Central memory CD8-positive, alpha-beta T cell (primary cell): ENCODE measurements at places on chromosomes 4 and X.

DNA sequence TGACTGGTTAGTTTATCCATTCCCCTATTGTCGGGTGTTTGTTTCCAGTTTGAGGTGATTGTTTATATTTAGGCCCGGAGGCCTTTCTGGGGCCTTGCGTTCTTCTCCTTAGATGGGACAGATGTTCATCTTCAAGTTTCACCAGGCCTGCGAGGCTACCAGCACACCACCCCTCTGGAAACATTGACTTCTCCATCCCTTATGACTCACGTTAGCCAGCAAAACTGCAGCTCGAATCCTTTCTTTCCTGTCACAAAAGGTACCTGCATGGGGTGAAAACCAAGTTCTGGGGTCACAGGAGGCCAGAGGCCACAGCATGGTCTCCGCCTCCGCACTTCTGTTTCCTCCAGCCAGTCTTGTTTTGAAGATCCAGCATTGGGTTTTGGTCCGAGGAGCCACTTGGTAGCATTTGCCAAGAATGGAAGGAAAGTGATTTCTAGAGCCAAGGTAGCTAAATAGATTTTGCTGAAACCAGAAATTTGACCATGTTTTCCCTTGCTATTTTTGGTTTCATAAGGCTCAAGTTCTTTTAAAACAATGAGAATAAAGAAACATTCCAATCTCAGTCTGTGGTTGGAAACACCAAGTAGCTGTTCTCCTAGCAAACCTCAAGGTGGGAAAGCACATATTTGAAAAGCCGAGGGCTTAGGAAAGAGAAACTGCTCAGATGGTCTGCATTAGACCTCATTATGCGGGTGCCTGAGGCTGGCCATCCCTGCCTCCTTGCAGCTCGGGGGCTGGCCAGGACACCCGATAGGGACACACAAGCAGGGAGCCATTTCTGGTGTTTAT is 5.6 kb downstream of the NYX start:
- no peak overlapping the region for H3K27ac ChIP-seq
- H3K27me3 ChIP-seq: no peaks in the 10 kb centered on the region
- no peak overlapping the region for H3K4me3 ChIP-seq
- DNase-seq: no peak
- no peaks in the 10 kb centered on the region for H3K36me3 ChIP-seq

DNA sequence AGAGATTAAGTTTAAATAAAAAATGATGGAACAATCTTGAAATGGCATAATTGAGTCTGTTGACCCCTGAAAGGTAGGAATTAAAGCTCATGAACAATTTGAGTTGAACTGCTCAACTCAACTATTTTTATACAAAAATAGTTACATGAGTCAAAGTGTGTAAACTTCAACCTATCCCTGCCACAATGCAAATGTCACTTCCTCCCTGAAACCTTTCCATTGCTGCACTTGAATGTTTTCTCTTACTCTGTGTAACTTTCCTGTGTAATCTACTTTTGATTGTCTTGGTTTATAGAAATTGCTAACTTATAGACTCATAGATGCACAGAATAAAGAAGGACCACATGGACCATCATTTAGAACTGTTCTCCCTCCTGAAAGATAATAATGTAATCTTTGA is 218.5 kb downstream of the GBA3 start:
- no peak for DNase-seq
- H3K27me3 ChIP-seq: no peaks in the 10 kb centered on the region
- no peak overlapping the region for H3K4me3 ChIP-seq
- H3K4me1 ChIP-seq: no peaks in the 10 kb centered on the region

DNA sequence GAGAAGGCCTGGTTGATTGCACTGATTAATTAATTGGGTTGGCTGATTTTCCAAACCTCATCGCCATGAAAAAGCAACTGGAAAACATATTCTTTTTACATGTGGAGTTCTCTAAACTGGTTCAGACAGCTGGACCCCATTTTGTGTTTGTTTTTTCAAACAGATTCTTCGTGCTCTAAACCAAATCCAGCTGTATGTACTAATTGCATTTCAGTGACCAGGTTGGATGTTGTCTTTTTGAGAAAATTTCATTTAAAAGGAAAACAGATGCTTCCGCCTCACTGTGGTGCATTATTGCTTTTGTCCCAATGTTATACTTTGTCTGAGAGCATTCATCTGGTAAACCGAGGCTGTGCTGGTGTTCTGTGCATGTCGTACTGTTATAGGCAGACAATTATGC is 67.8 kb upstream of the LNX1 start:
- H3K27me3 ChIP-seq: peaks cover 25% of the 10 kb centered on the region
- H3K4me3 ChIP-seq: no peak overlapping the region
- no peaks in the 10 kb centered on the region for H3K36me3 ChIP-seq
- no peaks in the 10 kb centered on the region for H3K4me1 ChIP-seq
- no peak overlapping the region for H3K27ac ChIP-seq

DNA sequence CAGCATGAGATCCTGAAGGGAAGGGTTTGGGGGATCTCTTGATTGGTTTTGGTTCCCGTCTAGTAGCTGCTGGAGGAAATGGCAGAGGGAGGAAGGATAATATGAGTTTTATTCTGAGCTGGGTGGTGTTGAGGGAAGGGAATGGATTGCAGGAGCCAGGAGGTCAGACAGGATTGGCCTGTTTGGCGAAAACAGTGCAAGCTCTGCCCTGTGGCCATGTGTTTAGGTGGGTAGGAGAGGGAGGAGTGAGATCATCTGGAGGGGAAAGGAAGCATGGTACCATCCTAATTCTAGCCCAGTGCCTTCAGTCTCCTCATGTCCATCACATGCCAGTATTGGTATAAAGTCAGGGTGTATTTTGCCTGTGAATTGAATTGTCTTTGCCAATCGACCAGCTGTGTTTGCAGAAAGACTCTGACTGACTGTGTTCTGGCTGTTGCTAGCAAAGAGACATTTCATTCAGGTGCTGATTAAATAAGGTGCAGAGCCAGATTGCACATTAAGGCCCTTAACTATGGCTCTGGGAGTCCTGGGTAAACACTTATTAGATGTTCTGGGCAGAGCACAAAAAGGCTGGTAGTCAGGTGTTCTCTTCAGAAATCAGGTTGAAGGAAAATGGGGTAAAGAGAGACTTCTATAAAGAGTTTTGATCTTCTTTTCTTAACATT is 10.0 kb downstream of the TMEM164 start:
- H3K27me3 ChIP-seq: no peaks in the 10 kb centered on the region
- peaks cover 19% of the 10 kb centered on the region for H3K36me3 ChIP-seq
- peaks cover 34% of the 10 kb centered on the region for H3K4me1 ChIP-seq

DNA sequence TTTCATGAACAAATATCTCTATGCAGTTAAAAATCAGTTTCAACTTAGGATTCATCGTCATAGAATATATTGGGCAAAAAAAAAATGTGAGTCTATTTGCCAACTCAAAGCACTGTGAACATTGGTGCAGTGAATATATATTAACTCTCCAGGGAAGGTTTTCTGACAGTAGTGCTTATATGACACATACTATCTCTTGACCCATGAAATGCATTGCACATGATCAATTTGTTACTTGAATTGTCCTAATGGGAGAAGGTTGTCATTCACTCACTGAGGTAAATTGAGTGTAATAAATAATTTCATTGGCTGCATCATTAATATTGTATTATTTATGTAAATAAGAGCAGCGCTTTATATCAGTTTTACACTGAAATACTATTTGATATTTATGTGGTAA is 2458.5 kb downstream of the ARAP2 start:
- DNase-seq: no peak
- no peaks in the 10 kb centered on the region for H3K27me3 ChIP-seq
- no peaks in the 10 kb centered on the region for H3K4me1 ChIP-seq
- H3K27ac ChIP-seq: no peak overlapping the region
- no peaks in the 10 kb centered on the region for H3K36me3 ChIP-seq
- no peak overlapping the region for H3K4me3 ChIP-seq

DNA sequence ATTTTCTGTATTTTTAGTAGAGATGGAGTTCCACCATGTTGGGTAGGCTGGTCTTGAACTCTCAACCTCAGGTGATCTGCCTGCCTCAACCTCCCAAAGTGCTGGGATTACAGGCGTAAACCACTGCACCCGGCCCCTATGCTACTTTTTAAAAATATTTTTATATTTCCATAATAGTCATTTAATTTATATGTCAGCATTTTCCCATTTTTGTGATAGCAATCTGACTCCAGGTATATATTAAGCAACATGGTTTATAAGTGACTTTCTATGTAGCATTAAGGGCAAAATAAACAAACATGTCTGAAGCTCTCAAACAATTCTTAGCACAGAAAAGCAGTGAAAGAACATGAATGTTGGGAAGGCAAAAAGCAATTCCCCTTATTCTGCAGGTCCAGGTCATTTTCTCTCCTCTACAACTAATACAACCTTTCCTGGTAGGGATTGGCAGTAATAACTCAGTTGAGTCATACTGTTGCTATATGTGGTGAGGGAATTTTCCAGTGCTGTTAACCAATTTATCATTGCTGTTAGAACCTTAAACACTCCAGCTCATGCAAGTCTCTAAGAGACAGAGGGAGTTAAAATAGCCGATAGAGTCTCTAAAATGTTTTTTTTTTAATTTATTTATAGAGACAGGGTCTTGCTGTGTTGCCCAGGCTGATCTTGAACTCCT is 24.0 kb downstream of the SMIM14 start:
- H3K36me3 ChIP-seq: peaks cover 4% of the 10 kb centered on the region
- H3K4me3 ChIP-seq: no peak overlapping the region
- H3K27ac ChIP-seq: no peak overlapping the region
- H3K27me3 ChIP-seq: no peaks in the 10 kb centered on the region
- no peaks in the 10 kb centered on the region for H3K4me1 ChIP-seq
- DNase-seq: no peak

DNA sequence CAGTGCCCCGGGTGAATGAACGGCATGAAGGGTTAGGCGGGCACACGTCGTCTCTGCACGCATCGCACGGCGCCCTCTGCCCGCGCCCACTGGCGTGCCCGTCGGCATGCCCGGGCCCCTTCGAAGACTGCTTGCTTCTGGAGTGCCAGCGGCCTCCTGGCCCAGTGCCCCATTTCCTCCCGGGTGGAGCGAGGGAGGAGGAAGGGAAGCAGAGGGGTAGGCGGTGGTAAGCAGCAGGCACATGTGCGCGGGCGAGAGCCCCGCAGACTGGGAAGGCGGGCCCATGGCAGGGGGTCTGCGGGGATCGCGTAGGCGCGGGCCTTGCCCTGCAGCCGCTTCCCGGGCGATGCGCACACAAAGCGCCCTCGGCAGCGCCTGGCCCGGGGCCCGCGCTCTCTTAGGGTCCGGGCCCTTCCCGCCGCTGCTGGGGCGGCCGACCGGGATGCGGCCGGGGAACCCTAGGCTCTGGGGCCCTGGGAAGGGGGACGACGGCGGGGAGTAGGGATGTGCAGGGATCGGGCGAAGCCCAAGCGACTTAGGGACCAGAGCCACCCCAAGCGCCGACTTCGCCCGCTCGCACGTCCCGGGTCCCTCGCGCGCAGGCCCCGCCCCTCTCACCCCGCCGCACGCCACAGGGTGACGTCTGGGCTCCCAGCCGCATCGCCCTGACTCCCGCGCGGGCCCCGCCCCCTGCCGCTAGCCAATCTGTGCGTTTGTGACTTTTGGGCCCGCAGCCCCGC is 866 bp upstream of the EMD start:
- peaks cover 21% of the 10 kb centered on the region for H3K36me3 ChIP-seq
- H3K4me3 ChIP-seq: peak overlapping the region; percentile 83
- H3K4me1 ChIP-seq: peaks cover 14% of the 10 kb centered on the region
- peak; percentile 77 for DNase-seq
- no peaks in the 10 kb centered on the region for H3K27me3 ChIP-seq

- H3K36me3 ChIP-seq: no peaks in the 10 kb centered on the region
- peaks cover 69% of the 10 kb centered on the region for H3K27me3 ChIP-seq
- no peak overlapping the region for H3K4me3 ChIP-seq
- DNase-seq: no peak
- peaks cover 5% of the 10 kb centered on the region for H3K4me1 ChIP-seq
- no peak overlapping the region for H3K27ac ChIP-seq
Measured at GRCh38 chr4:110532901-110533589, 57.1 kb downstream of the ENPEP start.

DNA sequence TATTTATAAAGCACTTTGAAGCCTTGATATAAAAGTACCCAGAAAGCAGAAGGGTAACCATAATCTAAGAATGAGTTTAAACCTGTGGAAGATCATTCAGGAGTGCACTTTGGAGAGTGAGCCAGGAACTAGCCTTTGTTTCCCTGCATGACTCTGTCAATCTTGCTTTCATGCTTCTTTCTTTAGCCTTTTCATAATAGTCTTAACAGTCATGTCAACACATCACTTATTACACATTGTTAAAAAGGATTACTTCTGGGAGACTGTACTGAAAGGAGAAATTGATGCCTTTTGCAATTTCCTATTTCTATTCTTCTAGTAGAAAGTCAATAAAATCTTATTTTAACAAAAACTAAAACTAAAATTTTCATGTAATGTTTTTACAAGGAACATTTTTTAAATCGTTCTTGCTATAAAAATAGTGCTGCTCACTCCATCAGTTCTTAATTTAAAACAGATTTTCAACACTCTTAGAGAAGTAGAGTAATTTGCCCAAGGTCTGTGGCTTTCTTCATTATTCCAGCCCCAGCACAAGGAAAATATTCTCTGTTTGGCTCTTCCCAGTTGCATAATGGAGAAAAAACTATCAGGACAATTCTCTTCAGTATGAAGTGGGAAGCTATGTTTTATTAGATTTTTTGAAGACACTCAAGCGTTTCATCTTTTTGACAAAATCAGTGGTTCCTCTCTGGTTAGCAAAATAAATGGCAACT is 35.4 kb upstream of the SPP1 start:
- H3K36me3 ChIP-seq: no peaks in the 10 kb centered on the region
- H3K4me3 ChIP-seq: no peak overlapping the region
- H3K4me1 ChIP-seq: no peaks in the 10 kb centered on the region
- no peak for DNase-seq

- H3K4me1 ChIP-seq: no peaks in the 10 kb centered on the region
- no peak overlapping the region for H3K27ac ChIP-seq
- peaks cover 6% of the 10 kb centered on the region for H3K36me3 ChIP-seq
- no peak for DNase-seq
- no peaks in the 10 kb centered on the region for H3K27me3 ChIP-seq
- H3K4me3 ChIP-seq: no peak overlapping the region
Measured at GRCh38 chr4:150342945-150343344, 239.0 kb upstream of the MAB21L2 start.

GRCh38 chr4:133068083-133068482 is 81.0 kb upstream of the PCDH10 start:
- no peak overlapping the region for H3K27ac ChIP-seq
- DNase-seq: no peak
- H3K4me1 ChIP-seq: no peaks in the 10 kb centered on the region

DNA sequence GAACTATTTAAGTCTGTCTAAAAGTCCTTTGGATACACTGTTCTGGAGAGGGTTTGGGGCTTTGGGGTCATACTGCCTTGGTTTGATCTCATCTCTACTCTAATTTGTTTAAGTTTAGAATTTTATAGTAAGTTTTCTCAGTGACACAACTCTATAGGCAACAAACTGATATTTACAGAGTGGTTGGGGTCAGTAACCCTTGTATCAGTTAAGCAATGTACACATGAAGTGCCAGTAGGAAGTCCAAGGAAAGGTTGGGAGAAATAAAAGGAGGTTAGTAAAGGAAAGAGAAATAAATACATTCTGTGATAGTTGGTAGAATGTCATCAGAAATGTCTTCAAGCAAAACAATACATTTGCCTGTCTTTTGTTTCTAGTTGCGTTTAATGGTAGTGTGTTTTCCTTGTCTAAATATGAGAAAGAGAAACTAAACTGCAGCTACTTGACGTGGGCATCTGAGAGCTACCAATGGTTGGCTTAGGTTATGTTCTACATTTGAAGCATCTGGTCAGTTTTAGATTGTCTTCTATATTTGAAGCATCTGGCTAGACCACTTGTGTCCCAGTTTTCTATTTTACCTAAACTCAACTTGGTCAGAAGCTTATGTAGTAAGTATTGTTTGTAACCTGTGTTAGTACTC is 6.9 kb downstream of the ATP7A start:
- H3K27me3 ChIP-seq: no peaks in the 10 kb centered on the region
- peak overlapping the region; percentile 54 for H3K4me3 ChIP-seq

GRCh38 chr4:163598489-163598888 is 104.0 kb downstream of the TMA16 start:
- H3K4me1 ChIP-seq: no peaks in the 10 kb centered on the region
- no peak for DNase-seq
- H3K27me3 ChIP-seq: peaks cover 15% of the 10 kb centered on the region
- no peak overlapping the region for H3K27ac ChIP-seq
- H3K36me3 ChIP-seq: peaks cover 3% of the 10 kb centered on the region
